ENCODE measurements at places on chromosomes 5 and 9. TPM values are rescaled to one million over a fixed set of nuclear protein-coding genes. Genes with fewer than 3 reads are reported as not detected.

DNA sequence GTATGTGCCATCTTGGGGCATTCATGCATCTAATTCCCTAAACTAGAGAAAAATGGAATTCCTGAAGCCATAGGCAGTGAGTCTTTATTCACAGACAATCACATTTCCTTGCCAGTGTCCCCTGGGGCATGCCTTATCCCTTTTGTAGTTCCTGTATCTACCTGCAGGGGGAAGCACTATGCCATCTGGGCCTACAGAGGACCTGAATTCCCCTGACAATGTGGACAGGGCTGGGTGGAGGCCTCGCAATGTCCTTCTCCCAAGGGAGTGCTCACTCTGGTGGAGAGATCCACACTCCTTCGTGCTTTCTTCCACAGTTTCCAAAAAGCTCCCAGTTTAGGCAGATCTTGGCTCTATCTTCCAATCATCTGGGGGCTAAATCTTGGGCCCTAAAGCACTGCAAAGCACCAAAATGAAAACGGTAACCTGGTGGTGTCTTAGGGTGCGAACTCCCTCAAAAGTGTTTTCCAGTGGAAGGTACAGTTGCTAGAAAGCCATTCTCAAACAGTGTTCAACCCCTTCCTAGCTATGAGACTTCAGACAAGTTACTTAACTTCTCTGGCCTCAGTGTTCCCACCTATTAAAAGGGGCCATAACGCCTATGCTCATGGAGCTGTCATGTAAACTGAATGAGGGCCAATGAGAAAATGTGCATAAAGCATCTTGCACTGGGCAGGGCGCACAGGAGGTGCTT lies 17.5 kb downstream of the WHRN start:
- H3K4me3 ChIP-seq: no peak overlapping the region
- H3K27me3 ChIP-seq: no peaks in the 10 kb centered on the region
- H3K27ac ChIP-seq: no peak overlapping the region
- H3K36me3 ChIP-seq: no peaks in the 10 kb centered on the region

GRCh38 chr9:85554349-85554748 lies 187.4 kb downstream of the AGTPBP1 start:
- DNase-seq: no peak
- no peaks in the 10 kb centered on the region for H3K4me1 ChIP-seq
- no peaks in the 10 kb centered on the region for H3K36me3 ChIP-seq

DNA sequence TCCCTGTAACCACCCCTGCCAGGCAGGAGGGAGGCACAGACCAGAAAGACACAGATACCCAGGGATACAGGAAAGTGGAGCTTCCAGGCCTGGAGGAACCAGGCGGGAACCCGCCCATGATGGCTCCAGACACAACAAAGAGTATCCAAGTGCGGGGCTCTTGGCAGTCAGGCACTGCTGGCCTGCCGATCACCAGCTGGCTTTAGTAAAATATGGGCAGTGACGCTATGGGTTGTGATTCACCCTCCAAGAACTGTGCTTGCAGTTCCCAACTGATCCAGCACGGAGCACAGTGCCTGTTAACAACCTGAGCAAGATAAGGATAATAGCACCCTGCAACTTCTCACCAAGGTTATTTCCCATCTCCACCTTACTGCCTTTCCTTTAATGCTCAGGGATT lies 463.3 kb downstream of the IRX1 start:
- H3K4me1 ChIP-seq: no peaks in the 10 kb centered on the region
- H3K4me3 ChIP-seq: no peak overlapping the region
- H3K36me3 ChIP-seq: no peaks in the 10 kb centered on the region

The TESK1 gene
- 13.1 TPM for total RNA-seq

GRCh38 chr5:149672701-149673476 lies 57.2 kb upstream of the PPARGC1B start:
- no peak overlapping the region for H3K27ac ChIP-seq
- H3K4me1 ChIP-seq: no peaks in the 10 kb centered on the region
- no peak overlapping the region for H3K4me3 ChIP-seq
- H3K27me3 ChIP-seq: no peaks in the 10 kb centered on the region
- H3K36me3 ChIP-seq: no peaks in the 10 kb centered on the region

GRCh38 chr5:22896152-22896551 lies 43.0 kb upstream of the CDH12 start:
- no peak overlapping the region for H3K27ac ChIP-seq
- no peak for DNase-seq
- H3K4me1 ChIP-seq: no peaks in the 10 kb centered on the region
- no peak overlapping the region for H3K4me3 ChIP-seq
- H3K27me3 ChIP-seq: no peaks in the 10 kb centered on the region

The CDC14B gene
- total RNA-seq: 13.3 TPM

The HNRNPH1 gene
- 237 TPM for total RNA-seq

DNA sequence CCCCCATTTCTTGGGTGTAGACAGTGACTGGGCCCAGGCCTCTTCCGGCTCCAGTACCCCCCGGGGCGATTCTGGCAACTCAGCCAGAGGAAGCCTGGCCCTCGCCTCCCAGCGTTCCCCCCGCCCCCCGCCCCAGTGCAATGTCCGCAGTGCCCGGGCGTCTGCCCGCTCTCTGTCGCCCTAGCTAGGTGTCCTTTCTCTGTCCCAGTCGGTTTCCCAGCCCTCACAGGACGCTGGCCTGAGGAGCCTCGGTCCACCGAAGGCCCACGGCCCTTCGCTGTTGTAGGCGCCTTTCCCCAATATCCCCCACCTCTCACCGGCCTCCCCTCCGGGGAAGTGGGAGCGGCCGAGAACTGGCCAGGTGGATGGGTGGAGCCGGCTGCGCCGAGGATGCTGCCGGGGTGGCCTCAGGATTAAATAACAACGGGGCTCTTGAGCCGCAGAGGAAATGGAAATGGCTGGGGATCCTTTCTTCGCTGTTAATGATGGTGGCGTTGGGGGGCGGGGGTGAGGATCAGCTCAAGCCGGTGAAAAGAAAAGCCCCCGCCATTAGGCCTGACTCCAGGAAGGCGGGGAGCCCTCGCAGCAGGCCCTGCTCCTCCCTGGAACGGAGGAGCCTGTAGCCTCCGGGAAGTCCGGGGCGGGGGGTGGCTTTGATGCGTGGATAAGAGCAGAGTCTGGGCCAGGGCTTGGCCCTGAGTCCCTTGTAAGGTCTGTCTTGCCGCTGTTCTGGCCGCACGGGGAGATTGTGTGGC lies 1.1 kb upstream of the SPRY4 start:
- H3K4me1 ChIP-seq: no peaks in the 10 kb centered on the region
- H3K27ac ChIP-seq: peak overlapping the region; percentile 47
- H3K27me3 ChIP-seq: no peaks in the 10 kb centered on the region
- H3K36me3 ChIP-seq: no peaks in the 10 kb centered on the region
- no peak for DNase-seq
- H3K4me3 ChIP-seq: peak overlapping the region; percentile 47

The COL23A1 gene
- 2.0 TPM for total RNA-seq

GRCh38 chr9:132554755-132555154 lies 27.7 kb upstream of the BARHL1 start:
- no peak overlapping the region for H3K4me3 ChIP-seq
- no peak for DNase-seq
- H3K36me3 ChIP-seq: no peaks in the 10 kb centered on the region
- no peak overlapping the region for H3K27ac ChIP-seq
- H3K4me1 ChIP-seq: no peaks in the 10 kb centered on the region
- no peaks in the 10 kb centered on the region for H3K27me3 ChIP-seq

- no peaks in the 10 kb centered on the region for H3K4me1 ChIP-seq
- H3K27me3 ChIP-seq: no peaks in the 10 kb centered on the region
- no peaks in the 10 kb centered on the region for H3K36me3 ChIP-seq
- peak overlapping the region; percentile 94 for H3K4me3 ChIP-seq
- peak overlapping the region; percentile 97 for H3K27ac ChIP-seq
Observed at GRCh38 chr5:143402553-143403333, 743 bp downstream of the NR3C1 start.

DNA sequence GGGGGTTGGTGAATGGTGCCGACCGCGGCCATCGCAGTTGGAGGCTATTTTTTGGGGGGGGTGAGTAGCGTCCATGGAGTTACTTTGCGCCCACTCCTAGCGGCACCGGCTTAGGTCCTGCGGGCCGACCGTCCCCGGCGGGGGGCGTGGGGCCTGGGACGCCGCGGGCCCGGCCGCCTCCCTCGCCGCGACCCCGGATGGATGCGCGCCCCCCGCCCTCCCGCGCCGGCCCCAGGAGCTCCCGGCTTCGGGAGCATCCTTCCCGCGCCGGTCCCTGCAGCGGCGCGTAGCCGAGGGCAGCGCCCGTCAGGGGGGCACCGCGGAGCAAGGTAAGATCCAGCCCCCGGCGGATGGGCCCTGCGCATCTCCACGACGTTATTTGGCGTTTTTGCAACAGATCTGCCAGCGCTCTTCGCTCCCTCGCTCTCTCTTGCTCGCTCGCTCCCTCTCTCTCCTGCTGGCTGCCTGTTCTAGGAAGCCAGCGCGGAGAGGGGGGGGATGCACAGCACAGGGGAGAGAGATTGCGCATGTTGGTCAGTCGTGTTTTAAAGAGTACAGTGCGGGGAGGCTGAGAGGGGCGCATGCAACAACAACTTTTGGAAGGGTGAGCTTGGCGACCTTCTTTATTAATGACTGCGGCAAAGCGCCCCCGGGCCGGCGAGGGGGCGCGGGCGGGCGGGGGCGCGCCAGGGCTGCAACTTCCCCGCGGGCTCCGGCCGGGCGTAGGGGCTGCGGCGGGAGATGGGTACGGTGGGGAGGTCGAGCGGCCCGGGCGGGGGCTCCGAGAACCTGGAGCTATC lies 413 bp downstream of the JADE2 start:
- peak overlapping the region; percentile 62 for H3K4me3 ChIP-seq
- peaks cover 4% of the 10 kb centered on the region for H3K4me1 ChIP-seq
- peak; percentile 83 for DNase-seq
- H3K27me3 ChIP-seq: no peaks in the 10 kb centered on the region
- H3K27ac ChIP-seq: peak overlapping the region; percentile 93

GRCh38 chr5:127010362-127010761 lies 20.0 kb downstream of the MARCHF3 start:
- no peak for DNase-seq
- no peak overlapping the region for H3K4me3 ChIP-seq
- no peaks in the 10 kb centered on the region for H3K27me3 ChIP-seq
- no peak overlapping the region for H3K27ac ChIP-seq

DNA sequence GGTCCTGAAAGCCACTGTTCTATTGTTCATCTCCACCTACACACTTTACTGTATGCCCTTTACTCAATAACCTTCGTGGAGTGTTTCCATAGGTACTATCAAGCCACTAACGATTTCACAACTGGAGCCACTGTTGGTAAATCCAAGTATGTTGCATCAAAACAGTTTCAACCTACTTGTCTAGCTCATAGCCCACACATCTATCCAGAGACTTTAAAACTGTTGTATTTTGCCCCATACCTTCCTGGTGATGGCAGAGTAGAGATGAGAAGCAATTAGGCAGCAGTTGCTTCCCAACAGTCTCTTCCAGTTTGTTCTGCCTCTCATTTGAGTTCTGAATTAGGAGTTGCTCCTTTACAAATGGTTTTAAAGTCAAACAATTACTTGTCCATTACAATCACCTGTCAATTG lies 607 bp downstream of the FAXDC2 start:
- H3K36me3 ChIP-seq: no peaks in the 10 kb centered on the region
- peak overlapping the region; percentile 62 for H3K4me3 ChIP-seq
- peak overlapping the region; percentile 86 for H3K27ac ChIP-seq
- DNase-seq: no peak
- H3K4me1 ChIP-seq: peaks cover 8% of the 10 kb centered on the region

GRCh38 chr5:175849153-175849552 lies 22.2 kb upstream of the CPLX2 start:
- no peak for DNase-seq
- no peaks in the 10 kb centered on the region for H3K27me3 ChIP-seq
- no peak overlapping the region for H3K4me3 ChIP-seq
- H3K27ac ChIP-seq: no peak overlapping the region

Data from uterus (tissue), 4 donors.